ENCODE measurements at places on chromosomes 1 and 21.

DNA sequence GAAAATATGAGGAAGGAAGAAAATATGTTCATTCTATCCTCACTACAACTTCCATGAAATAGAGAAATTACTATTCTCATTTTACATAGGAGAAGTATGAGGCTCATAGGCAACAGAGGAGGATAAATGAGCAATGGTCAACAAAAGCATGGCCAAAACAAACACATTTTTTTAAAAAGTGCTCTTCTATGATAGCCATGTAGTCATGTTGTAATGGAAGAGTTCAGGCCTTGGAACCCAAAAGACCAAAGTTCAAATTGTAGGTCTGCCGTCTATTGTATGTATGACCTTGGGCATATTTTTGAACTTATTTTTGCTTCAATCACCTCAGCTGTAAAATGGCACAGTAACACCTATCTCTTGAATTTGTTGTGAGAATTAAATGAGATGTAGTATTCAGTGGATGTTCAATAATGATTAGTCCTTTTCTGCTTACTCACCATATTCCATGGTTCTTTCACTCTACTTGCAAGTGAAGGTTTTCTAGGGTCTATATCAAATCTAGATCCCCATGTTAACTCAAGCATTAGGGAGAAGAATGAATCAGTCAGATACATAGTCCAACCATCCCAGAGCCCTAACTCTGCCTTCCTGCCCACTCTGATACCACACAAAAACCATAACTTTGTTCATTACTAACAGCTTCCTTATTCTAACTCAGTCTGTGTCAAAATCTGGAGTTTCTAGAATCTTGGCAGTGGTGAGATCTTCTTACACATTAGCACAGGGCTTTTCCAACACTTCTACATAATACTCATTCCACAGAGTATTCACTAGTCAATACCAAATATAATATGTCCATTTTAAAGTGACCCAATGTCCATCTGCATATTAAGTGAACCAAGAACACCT is 353.2 kb downstream of the PLPP3 start:
- DNase-seq: no peak

- peak; percentile 13 for DNase-seq
Observed at GRCh38 chr1:53125623-53126360, 16.6 kb downstream of the SLC1A7 start.

DNA sequence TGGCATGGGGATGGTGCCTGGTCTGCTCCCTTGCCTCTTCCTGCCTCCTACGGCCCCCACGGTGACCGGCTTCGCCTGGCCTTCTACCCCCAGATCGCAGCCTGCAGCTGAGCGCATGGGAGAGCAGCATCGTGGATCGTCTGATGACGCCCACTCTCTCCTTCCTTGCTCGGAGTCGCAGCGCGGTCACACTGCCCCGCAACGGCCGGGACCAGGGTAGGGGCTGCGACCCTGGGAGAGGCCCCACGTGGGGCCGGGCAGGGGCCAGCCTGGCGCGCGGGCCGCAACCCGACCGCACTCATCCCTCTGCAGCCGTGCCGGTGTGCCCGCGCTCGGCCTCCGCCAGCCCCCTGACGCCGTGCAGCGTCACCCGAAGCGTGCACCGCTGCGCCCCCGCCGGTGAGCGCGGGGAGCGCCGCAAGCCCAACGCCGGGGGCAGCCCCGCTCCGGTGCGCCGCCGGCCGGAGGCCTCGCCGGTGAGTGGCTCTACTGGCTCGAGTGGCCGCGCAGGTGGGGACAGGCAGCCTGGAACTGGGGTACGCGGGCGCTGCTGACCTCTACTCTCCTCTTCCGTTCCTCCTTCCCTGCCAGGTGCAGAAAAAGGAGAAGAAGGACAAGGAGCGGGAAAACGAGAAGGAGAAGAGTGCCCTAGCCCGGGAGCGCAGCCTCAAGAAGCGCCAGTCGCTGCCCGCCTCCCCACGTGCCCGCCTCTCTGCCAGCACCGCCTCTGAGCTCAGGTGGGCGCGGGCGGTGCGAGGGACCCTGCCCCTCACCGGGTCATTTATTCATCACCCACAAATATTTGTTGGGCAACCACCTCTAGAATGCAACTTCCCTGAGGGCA is 20.4 kb downstream of the MAP7D1 start:
- DNase-seq: no peak

- peak; percentile 76 for DNase-seq
Observed at GRCh38 chr1:34984793-34985608, at the start of gene TMEM35B. Gene TMEM35B, minus strand, starts transcription at chr1:34985347. Its CDS starts 42 bp downstream, at chr1:34985305.

- no peak for DNase-seq
Observed at GRCh38 chr1:39076127-39076798, 50.1 kb downstream of the NDUFS5 start.

DNA sequence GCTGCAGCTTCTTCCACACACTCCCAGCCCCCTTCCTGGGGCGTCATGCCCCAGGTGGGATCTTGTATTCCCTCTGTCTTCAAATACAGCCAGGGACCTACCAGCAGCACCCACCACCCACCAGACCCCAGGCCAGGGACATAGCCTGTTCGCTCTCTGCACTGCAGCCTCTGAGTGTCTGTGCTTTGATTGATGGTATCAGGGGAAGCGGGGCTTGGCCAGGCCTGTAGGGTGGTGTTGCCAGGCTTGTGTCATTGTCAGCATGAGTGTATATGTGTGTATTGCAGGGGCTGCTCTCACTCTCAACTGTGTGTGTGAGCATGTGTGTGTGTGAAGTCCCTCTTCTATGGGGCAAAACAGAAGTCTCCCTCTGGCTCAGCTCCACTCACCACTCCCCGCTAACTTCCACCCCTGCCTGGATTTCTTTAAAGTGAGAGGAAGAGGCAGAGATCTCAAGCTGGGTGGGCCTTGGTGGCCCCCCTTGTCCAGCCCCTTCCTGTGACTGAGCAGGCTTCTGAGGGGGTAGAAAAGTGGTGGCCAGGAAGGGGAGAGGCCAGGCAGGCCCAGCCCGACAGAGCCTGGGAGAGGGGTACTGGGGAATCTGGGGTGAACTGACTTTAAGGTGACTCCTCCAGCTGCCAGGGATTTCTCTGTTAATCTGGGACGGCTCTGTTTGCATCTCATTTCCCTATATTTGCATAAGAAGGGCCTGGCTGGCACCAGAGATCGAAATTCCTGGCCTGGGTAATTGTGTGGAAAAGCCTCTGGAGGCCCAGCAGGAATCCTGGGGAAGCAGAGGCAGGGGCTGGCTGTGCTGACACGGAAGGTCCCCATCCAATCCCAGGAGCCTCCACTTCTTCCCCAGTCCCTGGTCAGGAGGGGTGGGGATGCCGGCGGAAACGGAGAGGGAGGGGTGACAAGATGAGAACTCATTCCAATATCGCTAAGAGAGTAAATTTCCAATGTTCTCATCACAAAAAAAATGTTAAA is 18.6 kb upstream of the ADGRB2 start:
- peak; percentile 8 for DNase-seq

GRCh38 chr1:5484451-5485165 is 507.6 kb downstream of the NPHP4 start:
- no peak for DNase-seq

GRCh38 chr21:25901330-25901979 is 166.7 kb downstream of the GABPA start:
- peak; percentile 61 for DNase-seq

GRCh38 chr21:44764319-44765230 is 37.0 kb downstream of the UBE2G2 start:
- peak; percentile 25 for DNase-seq

DNA sequence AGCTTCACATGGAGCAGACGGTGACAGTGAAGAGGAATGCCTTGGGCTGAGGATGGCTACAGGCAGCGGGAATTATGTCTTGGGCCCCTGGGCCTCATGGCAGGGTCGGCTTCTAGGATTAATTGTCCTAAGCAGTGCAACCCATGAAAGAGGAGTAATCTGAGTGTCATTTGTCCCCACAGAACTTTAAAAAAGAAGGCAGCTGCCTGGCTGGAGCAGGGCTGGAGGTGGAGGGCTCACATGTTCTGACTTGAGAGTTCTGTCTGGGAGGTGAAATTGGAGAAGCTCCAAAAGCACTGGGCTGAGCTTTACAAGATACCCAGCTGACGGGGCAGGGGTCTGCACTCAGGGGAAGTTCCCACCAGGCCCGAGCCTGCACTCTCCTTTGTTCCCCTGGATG is 22.6 kb downstream of the CACNA1S start:
- no peak for DNase-seq

DNA sequence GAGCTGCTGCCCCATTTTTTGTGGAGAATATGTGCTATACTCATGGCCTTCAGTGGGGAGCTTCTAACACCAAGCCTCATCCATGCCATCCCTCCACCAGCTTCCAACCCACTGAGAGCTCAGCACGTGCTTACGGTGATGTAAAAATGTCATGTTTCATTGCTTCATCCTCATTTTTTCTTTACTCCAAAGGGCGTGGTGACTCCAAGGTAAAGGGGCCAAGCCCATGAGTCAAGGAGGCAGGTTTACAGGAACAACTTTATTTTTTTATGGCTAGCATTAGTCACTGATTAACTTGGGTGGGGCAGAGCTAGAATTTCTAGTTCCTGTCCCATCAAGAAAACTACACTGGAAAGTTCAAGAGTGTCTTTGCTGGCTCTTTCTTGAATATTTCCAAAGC is at the start of gene C1orf226:
Gene C1orf226, plus strand, starts transcription at position 346 of the 400 bp plus-strand sequence. CDS start 174 bp downstream, outside the sequence.
- DNase-seq: no peak

GRCh38 chr1:154129391-154129970 is 25.4 kb downstream of the NUP210L start:
- no peak for DNase-seq

DNA sequence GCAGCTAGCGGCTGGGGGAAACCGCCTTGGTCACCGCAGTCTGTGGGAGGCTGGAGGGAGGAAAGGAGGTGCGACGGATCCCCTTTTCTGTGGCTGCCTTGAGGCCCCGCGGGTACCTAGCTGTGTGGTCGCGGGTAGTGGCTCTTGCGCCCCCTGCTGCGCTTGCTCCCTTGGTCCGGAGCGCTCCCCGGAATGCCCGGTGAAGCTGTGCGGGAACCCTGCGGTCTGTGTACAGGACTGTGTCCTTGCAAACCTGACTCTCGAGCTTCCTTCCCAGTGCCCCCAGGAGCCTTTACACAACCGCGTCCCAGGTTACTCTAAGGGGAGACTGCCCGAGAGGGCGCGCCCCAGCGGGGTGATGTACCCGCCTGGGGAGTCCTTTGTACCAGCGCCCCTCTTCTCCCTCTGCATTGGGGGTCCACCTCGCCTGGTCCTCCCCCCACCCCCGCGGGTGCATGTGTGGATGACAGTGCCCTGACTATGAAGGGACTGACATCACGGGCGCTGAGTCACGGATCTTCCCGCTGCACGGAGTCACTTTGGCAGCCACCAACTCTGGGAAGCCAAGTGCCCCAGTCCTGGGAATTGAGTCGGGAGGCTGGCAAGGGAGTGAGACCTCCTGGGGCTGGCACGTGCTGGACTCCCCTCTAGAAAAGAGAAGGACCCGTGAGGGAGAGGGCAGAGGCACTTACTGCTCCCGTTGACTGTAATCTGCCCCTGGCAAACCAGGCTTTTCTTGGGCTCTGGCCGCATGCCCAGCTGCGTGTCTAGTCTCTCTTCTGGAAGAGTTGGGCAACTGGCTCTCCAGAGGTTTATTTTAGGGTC is 816 bp downstream of the IL6R start:
- DNase-seq: peak; percentile 47

DNA sequence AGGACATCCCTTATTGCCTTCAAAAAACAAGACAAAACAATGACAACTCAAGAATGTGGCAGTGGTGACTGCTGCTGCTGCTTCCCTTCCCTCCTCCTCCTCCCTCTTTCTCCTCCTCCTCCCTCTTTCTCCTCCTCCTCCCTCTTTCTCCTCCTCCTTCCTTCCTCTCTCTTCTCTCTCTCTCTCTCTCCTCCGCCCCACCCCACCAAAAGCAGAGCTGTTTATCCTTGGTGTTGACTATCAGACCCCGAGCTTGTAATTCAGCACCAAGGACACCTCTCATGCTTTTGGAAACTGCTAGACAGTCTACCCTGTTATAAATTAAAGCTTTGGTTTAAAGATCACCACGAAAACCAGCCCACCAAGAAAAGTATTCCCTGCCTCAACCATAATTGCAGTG is 72.4 kb upstream of the IFNAR2 start:
- DNase-seq: no peak

DNA sequence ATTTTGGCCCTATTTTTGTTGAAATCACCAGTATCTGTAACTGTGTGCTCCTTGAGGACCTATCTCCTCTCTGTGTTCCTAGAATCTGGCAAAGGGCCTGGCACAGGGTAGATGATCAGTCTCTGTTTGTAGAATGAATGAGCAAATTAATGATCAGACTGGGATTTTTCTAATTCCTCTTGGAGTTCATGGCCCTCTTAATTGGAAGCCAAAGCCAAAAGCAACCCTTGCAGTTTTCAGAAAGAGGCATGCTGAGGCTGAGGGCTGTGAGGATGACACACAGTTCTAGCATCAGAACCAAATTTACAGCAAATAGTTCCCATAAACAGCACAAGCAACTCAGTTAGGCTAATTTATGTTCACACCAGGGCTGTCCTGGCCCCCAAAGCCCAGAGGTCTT is 111.1 kb upstream of the BEND5 start:
- no peak for DNase-seq

DNA sequence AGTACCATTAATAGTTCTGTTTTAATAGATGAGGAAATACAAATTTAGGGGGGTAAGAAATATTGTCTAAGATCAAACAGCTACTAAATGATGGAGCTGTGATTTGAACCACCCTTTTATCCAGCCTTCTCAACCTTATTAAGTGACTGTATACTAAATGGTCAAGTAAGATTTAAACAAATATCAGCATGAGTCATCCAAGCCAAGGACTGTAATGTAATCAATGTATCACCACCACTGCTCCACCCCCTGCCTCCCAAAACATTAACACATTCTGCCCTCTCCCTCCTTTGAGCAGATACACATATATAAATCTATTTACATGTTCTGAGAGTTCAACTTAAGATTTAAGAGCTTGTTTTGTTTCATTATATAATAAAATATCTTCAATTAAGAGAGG is 58.9 kb downstream of the LRRC40 start:
- peak; percentile 11 for DNase-seq

GRCh38 chr1:172588296-172589291 is 55.6 kb downstream of the SUCO start:
- DNase-seq: no peak

DNA sequence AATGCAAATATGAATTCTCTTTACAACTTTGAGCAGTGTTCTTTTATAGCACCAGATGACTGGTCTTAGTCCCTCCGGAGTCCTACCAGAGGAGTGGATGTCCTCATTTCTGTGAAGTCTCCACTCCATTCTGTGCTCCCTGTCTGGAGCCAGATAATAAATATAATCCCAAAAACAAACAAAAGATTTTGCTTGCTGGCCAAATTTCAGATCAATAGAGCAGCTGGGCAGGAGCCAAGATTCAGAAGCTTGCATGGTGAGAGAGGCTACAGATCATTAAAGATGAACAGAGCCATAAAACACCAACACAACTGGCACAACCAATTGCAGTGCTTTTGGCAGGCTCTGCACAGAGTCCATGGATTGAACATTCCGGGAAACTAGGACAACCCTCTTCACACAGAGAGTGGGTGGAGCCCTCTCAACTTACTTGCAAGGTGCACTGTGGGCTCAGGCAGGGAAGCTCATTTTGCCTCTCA is 231.5 kb upstream of the SNX7 start:
- peak; percentile 96 for DNase-seq

DNA sequence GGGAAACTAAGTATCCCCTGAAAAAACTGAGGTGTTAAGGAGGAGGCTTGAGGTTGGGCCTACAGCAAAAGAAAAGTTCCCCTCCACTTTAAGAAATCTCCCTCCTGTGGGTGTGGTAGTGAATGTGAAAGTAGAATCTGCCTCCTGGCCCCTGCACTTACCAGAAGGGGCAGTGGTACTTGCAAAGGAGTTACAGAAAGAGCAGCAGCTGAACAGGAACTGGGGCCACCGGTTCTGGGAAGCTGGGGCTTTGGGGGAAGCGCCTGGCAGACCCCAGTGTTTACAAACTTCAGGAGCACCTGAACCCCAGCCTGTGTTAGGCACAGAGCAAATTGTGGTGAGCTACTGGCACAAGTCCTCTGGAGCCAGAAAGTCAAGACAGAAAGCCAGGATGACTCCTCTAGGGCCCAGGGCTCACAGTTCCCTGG is 250.2 kb upstream of the FGGY start:
- DNase-seq: peak; percentile 2

All from NCI-H69 (cell line).